ENCODE measurements at places on chromosomes 6 and 20.

DNA sequence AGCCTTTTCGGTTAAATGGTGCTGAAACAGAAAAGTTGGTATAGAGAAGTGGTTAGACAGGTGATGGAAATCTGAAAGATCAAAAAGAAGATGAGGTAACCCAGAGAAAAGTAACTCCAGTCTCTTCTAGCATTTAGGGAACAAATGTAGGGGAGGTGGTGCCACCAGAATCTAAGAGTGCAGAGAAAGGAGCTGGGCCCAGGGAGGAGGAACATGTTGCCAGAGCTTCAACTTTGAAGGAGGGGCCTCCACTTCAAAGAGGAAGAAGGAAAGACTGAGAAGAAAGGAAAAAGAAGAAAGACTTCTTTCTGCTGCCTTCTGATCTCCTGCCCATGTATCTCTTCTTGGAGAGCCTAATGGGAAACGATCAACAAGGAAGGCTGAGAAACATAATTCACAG lies 23.5 kb upstream of the ATRN start:
- no peaks in the 10 kb centered on the region for H3K4me1 ChIP-seq
- H3K36me3 ChIP-seq, result no peaks in the 10 kb centered on the region
- no peak overlapping the region for H3K27ac ChIP-seq
- H3K4me3 ChIP-seq, result no peak overlapping the region
- no peaks in the 10 kb centered on the region for H3K27me3 ChIP-seq

DNA sequence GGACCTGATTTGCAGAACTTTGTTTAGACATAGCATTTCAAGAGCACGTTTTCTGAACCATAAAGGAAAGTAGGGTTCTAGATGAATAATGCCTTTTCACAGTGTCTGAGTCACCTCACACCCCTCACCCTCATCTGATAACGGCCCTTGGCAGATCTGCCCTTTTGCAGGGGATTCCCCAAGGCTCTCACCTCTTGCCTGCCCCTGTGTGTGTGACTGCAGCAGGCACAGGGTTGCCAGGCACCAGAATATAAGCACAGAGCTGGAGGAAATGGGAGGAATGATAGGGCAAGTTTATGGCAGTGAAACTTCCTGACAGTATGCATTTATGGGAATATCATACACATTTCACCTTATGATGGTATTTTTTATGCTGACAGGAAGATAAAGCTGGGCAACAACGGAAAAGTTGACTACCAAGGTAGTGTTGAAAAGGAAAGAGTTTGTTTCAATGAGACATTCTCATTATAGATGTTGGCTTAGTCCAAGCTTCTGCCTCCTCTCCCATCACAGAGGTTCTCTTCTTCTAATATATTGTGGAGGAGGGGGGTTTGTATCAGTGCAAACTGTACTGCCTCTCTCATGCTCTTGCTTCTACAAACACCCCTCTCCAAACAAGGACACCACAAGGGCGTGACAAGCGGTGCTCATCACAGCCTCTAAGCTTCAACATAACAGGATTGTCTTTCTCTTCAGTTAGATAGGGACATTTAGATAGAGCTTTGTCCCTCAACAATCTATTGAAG lies 101.5 kb upstream of the BACH2 start:
- no peaks in the 10 kb centered on the region for H3K27me3 ChIP-seq
- H3K36me3 ChIP-seq, result no peaks in the 10 kb centered on the region
- H3K4me3 ChIP-seq, result no peak overlapping the region
- no peak overlapping the region for H3K27ac ChIP-seq
- no peak for DNase-seq
- no peaks in the 10 kb centered on the region for H3K4me1 ChIP-seq

GRCh38 chr6:126039284-126039683 lies 52.9 kb downstream of the TRMT11 start:
- H3K4me3 ChIP-seq, result no peak overlapping the region
- peak overlapping the region; percentile 62 for H3K27ac ChIP-seq
- peaks cover 40% of the 10 kb centered on the region for H3K4me1 ChIP-seq
- no peaks in the 10 kb centered on the region for H3K36me3 ChIP-seq

DNA sequence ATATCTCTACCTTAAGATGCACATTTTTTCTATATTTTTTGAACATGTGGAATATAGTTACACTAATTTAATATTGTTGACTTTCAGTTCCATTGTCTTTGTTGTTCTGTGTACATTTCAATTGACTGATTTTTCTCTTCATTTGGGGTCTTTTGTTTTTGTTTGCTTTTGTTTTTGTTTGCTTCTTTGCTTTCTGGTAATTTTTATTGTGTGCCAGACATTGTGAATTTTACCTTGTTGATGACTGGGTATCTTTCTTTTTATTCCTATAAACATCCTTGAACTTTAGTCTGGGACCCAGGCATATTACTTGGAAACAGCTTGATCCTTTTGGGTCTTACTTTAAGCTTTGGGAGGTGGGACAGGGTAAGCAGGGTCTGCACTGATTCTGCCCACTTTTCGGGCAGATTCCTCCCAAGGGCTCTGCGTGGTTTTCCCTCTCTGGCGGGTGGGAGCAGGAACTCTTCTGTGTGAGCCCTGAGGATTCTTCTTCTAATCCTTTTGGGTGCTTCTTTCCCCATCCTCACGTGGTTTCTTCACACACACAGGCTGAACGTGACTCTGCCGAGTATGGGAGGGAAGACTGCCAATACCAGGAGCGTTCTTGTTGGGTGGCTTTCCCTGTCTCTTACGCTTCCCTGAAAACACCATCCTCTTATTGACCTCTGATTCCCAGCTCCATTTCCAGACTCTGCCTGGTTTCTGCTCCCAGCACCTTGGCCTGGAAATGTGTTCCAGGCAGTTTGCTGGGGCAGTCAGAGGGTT lies 200.5 kb downstream of the ARID1B start:
- no peak for DNase-seq
- H3K4me3 ChIP-seq, result peak overlapping the region; percentile 27
- no peak overlapping the region for H3K27ac ChIP-seq
- H3K4me1 ChIP-seq, result peaks cover 67% of the 10 kb centered on the region
- H3K36me3 ChIP-seq, result no peaks in the 10 kb centered on the region
